ENCODE measurements at places on chromosomes 3 and 15. TPM values are rescaled to one million over a fixed set of nuclear protein-coding genes. Genes with fewer than 3 reads are reported as not detected.

KIF15 gene
- total RNA-seq: 21.1 TPM

GALNT15 gene
- total RNA-seq: 5.7 TPM

SELENOT gene
- total RNA-seq: 240 TPM

MINAR1 gene
- 1.1 TPM for total RNA-seq

AVEN gene
- total RNA-seq: 26.8 TPM

P2RY1 gene
- 4.3 TPM for total RNA-seq

ARHGEF26 gene
- total RNA-seq: 0.80 TPM

UQCRC1 gene
- total RNA-seq: 300 TPM

PRR20G gene
- not detected for total RNA-seq

PLSCR2 gene
- not detected for total RNA-seq

SPINK8 gene
- total RNA-seq: not detected

GOLGA6L7 gene
- not detected for total RNA-seq

CRYGS gene
- total RNA-seq: 1.7 TPM

ALCAM gene
- total RNA-seq: 200 TPM

NDN gene
- 28.5 TPM for total RNA-seq

NR2F2 gene
- total RNA-seq: 24.8 TPM

FBXW12 gene
- not detected for total RNA-seq

CD86 gene
- not detected for total RNA-seq

LMOD3 gene
- not detected for total RNA-seq

COLQ gene
- 1.1 TPM for total RNA-seq

LRRC31 gene
- not detected for total RNA-seq

TRH gene
- total RNA-seq: not detected

CPNE9 gene
- not detected for total RNA-seq

CPLX3 gene
- total RNA-seq: not detected

KNL1 gene
- 107 TPM for total RNA-seq

FILIP1L gene
- total RNA-seq: 30.9 TPM

ANKDD1A gene
- 2.0 TPM for total RNA-seq

PPP4R2 gene
- total RNA-seq: 86.3 TPM

CDHR4 gene
- total RNA-seq: not detected

CPN2 gene
- not detected for total RNA-seq

GLT8D1 gene
- 62.4 TPM for total RNA-seq

MAP1A gene
- total RNA-seq: 2.3 TPM

NPAP1 gene
- not detected for total RNA-seq

SYNPR gene
- total RNA-seq: not detected

ARPP19 gene
- 300 TPM for total RNA-seq

ZIC1 gene
- not detected for total RNA-seq

HCLS1 gene
- total RNA-seq: 43.8 TPM

ELL3 gene
- 2.0 TPM for total RNA-seq

GOLGA8M gene
- not detected for total RNA-seq

CP gene
- total RNA-seq: under 0.01 TPM

PLA2G4B gene
- 0.40 TPM for total RNA-seq

SLC22A14 gene
- 0.13 TPM for total RNA-seq

SLC28A1 gene
- total RNA-seq: not detected

KCNMB3 gene
- total RNA-seq: 1.6 TPM

RETNLB gene
- not detected for total RNA-seq

IL12A gene
- 0.65 TPM for total RNA-seq

ST6GAL1 gene
- total RNA-seq: 79.0 TPM

SLC2A2 gene
- total RNA-seq: not detected

P3H2 gene
- 0.79 TPM for total RNA-seq
